ENCODE measurements at places on chromosomes 1 and 21. TPM values are rescaled to one million over a fixed set of nuclear protein-coding genes. Genes with fewer than 3 reads are reported as not detected.

Gene FOXJ3
- total RNA-seq: 18.9 TPM

Gene TMPRSS15
- not detected for total RNA-seq

Gene RIMS3
- total RNA-seq: 0.99 TPM

Gene CRYZL1
- 12.9 TPM for total RNA-seq
